ENCODE measurements at places on chromosomes 4 and X. TPM values are rescaled to one million over a fixed set of nuclear protein-coding genes. Genes with fewer than 3 reads are reported as not detected.

Gene CSAG3
- not detected for total RNA-seq

Gene TMPRSS11B
- not detected for total RNA-seq

Gene PAGE2
- not detected for total RNA-seq

Gene GPRIN3
- 15.3 TPM for total RNA-seq

Gene DUSP21
- total RNA-seq = not detected

Gene DRP2
- total RNA-seq = under 0.01 TPM

Gene SPP1
- total RNA-seq = 17.0 TPM

Gene GUCY1A1
- not detected for total RNA-seq

Gene HSD17B13
- total RNA-seq = 0.31 TPM

Gene AMTN
- not detected for total RNA-seq

Gene NEUROG2
- total RNA-seq = not detected

Gene SPANXD
- not detected for total RNA-seq

Gene TCP11X2
- total RNA-seq = not detected

Gene GATA1
- not detected for total RNA-seq

Gene AFP
- total RNA-seq = not detected

Gene DEFB131A
- not detected for total RNA-seq

Gene HELQ
- 24.0 TPM for total RNA-seq

Gene CLDN22
- total RNA-seq = not detected

Gene SOWAHB
- not detected for total RNA-seq

Gene ZMYM3
- total RNA-seq = 21.3 TPM

Gene NHS
- 0.62 TPM for total RNA-seq

Gene USP51
- total RNA-seq = 8.8 TPM

Gene SLC16A2
- total RNA-seq = 3.4 TPM

Gene VSIG4
- total RNA-seq = not detected

Gene HS6ST2
- total RNA-seq = 0.15 TPM

Gene ANK2
- total RNA-seq = 118 TPM

Gene SGMS2
- 32.3 TPM for total RNA-seq

Gene FAM184B
- total RNA-seq = 2.5 TPM

Gene GLRB
- 1.1 TPM for total RNA-seq

Gene GAGE1
- not detected for total RNA-seq

Gene SPANXN3
- total RNA-seq = not detected

Gene ARAP2
- total RNA-seq = 20.6 TPM

Gene SPANXN4
- not detected for total RNA-seq

Gene FDCSP
- total RNA-seq = not detected

Gene ARMCX4
- 5.5 TPM for total RNA-seq

Gene BEX3
- 185 TPM for total RNA-seq

Gene MOSPD2
- total RNA-seq = 26.7 TPM

Gene NAP1L2
- not detected for total RNA-seq

Gene TRPC3
- not detected for total RNA-seq

Gene YY2
- 2.5 TPM for total RNA-seq

Gene DHX15
- 112 TPM for total RNA-seq

Gene ODAM
- total RNA-seq = not detected

Gene P2RY4
- 0.34 TPM for total RNA-seq

Gene CYLC1
- total RNA-seq = not detected

Gene HSFX1
- total RNA-seq = 0.34 TPM

Gene F11
- not detected for total RNA-seq

Gene SLC9A7
- 0.34 TPM for total RNA-seq

Gene FREM3
- total RNA-seq = not detected

Gene BEX2
- total RNA-seq = 2.0 TPM

Gene CCDC158
- total RNA-seq = under 0.01 TPM

All from melanocyte of skin (primary cell).